ENCODE measurements at places on chromosomes 3 and 15.

DNA sequence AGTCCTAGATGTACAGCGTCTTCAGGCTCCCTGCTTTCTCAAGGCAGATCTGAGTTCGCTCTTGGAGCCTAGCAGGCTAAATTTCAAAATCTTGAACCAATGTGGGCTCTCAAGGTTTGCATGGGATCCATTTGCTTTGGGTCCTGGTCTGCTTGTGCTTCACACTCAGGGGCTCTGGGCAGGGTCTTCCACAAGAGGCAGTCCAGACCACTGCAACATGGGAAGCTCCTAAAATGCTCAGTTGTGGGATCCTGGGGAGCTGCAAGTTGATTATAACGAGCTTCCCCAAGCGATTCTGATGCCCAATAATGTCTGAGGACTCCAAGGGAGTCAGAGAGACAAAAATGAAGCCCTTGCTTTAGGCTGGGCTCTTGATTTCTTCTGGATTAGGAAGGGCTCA lies 6.7 kb downstream of the NUTM1 start:
- DNase-seq, result no peak

GRCh38 chr3:11631820-11632219 lies 11.9 kb downstream of the VGLL4 start:
- no peak for DNase-seq

- no peak for DNase-seq
These were observed 131.2 kb upstream of the TGFBR2 start for GRCh38 chr3:30475038-30475808.

DNA sequence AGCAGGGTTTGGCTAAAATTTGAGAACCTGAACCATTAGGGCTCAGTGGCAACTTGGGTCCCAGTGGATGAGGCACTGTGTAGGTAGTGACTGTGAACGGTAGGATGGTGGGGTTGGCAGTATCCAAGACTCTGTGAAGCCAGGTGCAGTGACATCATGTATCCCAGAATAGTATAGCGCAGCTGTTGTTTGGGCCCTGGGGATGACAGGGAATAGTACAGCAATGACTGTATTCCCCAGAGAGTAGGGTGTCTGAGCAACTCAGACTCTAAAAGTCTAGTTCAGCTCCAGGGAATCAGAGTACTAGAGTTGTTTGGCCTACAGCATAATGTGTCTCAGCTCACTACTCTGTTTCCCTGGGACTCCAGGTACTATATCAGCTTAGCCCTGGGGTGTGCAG lies 20.7 kb upstream of the PPP2R3A start:
- no peak for DNase-seq

DNA sequence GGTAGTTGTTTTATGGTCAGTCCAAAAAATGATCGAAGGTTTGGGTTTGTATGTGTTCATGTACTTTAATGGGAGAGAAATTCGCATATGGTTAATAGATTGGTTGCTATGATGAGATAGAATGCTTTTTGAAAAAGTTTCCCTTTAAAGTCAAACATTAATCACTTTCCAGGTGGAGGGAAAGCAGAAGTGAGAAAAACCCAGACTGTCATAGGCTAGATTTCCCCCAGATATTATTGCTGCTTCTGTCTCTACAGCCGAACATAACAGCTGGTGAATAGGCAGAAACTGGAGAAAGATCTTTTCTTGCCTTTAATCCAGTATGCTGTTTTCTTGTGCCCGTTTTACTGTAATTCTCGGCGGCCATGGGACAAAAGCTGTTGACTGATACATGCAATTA lies 287.6 kb downstream of the SOX2 start:
- DNase-seq, result no peak

DNA sequence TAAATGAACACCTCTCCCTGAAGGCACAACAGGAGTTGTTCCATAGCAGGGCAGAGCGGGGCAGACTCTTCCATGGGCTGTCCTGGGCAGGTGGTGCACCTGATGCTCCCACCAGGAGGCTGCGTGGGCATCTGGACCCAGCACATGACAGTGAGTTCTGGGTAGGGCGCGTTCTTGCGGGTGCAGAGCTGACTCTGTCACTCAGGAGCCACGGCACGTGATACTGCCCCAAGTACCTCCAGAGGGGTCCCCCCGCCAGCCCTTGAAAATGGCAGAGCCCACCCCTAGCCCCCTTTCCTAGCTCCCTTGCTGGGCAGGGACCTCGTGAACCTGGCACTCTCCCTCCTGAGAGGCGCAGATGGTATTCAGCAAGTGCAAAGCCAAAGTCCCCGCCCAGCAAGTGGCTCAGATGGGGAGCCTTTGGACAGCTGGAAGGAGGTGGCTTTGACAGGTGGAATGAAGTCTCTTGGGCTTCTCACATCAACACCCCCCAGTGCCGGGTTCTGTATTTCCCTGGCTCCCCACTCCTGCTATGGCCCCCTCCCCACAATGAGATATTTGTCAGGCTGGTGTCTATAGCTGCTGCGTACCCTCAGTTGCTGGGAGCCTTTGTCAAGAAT lies 172.1 kb downstream of the TBC1D2B start:
- DNase-seq, result no peak

- no peak for DNase-seq
These were observed 15.7 kb downstream of the PDIA5 start for GRCh38 chr3:123082370-123083065.

DNA sequence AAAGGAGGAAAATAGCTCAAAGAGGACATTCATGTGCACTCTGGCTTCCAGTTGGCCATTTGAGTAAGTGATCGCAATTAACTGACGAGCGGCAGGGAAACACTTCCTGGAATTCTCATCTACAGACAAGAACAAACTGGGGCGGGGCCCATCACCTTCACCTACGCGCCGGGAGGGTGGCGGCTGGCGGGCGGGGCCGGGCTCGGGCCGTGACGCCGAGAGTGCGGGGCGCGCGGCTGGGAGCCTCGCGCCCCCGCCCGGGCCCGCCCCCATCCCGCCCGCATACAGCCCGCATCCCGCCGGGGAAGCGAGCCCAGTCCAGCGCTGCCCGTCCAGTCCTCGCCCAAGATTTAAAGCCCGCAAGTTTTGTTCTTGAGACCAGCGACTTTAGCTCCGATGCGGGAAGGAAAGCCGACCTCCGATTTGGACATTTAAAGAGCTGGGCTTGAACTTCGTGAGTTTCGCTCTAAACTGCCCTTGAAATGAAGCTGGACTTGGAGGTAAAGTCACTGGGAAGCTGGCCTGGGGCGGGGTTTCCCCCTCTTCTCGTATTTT lies at the start of gene B3GNT5:
Gene B3GNT5 (plus strand): TSS at position 281 of the 555 bp plus-strand sequence. CDS start 16,546 bp downstream, outside the sequence.
- no peak for DNase-seq

DNA sequence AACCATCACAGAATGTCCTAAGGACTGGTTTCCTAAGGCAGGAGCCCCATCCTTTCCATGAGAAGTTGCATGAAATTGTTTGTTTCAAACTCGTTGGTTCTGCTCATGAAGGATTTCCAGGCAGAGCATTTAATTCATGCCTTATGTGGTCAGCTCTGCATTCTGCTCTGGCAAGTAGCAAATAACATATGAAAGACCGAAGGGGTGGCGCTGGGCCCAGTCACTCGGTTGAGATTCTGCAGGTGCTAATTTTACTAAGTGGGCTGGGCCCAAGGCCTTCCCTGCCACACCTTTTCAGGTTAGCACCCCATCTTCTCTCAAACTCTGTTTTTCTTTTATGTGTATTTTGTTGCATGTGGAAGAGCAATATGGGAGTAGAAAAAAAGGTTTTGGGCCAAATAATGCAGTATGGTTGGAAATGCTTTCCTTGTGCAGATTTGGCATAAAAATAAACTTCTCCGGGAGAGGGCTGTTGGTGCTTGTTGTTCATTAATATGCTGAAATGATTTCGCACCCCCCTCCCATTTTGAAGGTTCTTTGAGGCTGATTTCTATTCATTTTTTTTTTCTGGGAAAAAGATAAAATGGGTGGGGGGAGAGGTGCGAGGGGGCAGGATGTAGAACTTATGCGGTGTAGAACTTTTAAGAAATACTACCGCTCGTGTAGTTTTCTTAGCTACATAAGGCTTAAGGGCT lies 182.9 kb upstream of the FEZF2 start:
- no peak for DNase-seq

- DNase-seq, result no peak
These were observed 196.4 kb downstream of the SUCNR1 start for GRCh38 chr3:152069871-152070270.

- no peak for DNase-seq
These were observed 9.9 kb downstream of the TBC1D2B start for GRCh38 chr15:78067328-78068228.

DNA sequence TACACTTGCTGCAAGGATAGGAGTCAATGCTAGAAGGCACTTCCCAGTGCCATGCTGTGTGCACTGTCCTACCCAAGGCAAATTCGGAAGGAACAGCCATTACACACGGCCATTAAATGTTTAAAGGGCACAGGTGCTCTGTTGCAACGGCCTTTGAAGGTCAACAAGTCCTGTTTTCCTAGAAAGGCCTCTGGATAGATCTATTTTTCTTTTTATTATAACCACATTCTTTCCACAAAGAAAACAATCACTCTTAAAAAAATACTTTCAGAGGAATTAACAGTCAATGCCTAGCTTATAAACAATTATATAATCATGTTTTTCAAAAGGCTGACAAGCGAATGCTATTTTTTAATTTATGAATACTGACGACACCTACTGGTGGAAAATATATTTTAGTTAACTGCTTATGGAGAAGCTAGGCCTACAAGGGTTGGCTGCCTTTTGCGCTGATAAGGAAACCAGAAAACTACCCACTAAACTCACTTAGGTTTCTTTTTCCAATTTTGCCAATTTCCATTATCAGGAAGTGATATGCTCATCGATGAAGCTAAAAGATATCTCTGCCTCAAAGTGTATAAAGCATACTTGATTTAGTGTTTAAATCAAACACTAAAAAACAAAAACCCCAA lies 2.4 kb downstream of the ARHGEF3 start:
- no peak for DNase-seq

DNA sequence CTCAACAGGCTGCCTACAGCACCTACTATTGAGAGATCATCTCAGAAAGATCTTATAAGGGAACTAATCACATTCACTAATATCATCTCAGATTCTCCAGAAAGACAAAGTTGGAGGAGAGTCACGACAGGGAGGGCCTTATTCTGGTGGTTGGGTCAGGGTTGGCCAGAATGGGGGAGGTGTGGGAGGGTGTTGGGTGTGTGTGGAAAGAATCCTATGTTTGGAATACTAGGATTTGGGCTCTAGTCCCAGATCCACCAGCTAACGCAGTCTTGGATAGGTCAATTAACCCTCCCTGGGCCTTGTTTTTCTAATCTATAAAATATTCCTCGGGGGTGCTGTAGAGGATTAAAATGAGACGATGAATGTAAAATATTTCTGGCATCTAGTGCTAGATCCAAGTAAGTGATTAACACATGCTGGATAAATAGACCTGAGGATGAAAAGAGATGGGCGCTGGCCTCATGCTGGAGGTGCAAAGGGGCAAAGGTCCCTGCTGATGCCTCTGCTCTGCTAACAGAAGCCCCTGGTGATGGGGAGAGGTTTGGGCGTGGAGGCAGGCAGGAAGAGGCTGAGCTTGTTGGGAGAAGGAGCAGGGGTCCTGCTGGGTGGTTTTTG lies 67.6 kb upstream of the ETV5 start:
- DNase-seq, result no peak
